Globus pallidus (tissue), 1 donor: ENCODE measurements at places on chromosomes 2 and 18.

DNA sequence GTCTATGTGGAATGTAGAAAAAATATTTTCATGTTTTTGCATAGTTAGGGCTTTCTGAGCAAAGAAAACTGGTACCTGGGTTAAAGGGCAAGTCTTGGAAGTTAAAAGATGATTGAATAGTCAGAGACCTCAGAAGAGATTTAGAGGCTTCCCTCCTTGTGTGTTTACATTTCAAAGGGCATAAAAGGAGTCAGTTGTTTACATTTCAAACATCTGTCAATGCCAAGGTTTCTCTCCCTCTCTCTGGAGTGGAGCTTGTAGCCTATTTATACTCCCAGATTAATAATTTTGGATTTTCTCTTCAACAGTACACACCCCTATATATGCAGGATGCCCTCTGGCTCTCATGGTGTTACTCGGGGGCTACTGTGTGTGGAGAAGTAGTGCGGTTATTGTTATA lies 8.6 kb downstream of the M1AP start:
- DNase-seq, result no peak

DNA sequence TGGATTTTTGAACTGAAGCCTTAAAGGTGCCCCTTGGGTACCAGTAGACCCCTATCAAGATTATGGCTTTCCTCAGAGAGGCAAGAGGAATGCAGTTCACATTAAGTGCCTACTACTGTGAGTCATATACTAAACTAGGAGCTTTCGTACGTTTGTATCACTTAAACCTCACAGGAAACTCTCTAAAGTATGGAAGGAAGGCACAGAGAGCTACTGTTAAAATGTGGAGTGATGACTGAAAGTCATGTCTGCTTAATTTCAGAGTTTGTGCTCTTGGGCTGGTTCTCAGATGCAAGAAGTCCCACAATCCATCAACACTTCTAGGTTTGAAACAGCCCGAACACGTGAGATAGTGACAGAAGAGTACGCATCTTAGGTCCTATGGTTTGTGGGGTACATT lies 4.7 kb downstream of the PLCL1 start:
- no peak for DNase-seq

DNA sequence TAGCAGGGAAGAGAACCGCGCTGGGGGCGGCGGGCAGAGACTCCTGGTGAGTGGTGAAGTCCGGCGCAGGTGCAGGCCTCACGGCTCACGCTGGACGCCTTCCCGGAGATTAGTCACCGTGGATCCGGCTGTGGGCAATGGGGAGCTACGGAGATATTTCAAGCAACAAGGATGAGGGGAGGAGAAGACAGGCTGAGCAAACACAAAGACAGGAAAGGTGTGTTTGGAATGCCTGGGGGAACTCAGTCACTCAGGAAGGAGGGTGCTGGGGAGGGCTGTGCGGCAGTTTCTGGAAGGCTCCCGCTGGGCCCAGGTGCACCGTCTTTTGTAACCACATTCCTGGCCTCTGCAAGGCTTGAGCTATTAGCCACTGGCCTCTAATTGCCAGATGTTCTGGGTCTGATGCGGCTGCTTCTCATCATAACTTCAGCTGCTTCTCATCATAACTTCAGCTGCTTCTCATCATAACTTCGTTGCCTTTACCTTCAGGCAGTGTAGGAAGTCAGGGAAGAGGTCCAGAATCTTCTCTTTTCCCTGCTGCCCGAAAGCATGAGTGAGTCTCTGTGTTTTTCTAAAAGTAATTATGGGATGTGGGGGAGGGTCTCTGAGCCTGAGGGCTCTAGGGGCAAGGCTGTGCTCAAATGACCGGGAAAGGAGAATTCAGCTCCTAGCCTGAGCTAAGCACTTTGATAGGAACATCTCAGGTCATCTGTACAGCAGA lies 118.9 kb downstream of the PXDN start:
- no peak for DNase-seq

DNA sequence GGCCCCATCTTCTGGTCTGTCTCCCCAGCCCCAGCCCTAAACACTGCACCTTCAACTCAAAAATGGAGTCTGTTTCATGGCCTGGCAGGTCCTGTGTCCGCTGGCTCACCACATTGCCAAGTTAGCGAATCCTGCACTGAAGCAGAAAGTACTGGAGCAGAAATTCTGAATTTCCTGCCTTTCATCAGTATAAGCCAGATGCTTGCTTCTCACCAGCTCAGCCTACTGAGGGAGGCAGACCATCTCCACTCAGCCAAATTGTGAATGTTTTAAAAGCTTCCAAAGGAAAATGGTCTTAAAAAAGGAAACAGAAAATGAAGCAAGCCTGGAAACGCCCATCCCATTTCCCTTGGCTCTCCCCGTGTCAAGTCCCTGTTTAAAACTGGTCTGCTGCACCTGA lies 157.8 kb downstream of the C1D start:
- DNase-seq, result no peak

DNA sequence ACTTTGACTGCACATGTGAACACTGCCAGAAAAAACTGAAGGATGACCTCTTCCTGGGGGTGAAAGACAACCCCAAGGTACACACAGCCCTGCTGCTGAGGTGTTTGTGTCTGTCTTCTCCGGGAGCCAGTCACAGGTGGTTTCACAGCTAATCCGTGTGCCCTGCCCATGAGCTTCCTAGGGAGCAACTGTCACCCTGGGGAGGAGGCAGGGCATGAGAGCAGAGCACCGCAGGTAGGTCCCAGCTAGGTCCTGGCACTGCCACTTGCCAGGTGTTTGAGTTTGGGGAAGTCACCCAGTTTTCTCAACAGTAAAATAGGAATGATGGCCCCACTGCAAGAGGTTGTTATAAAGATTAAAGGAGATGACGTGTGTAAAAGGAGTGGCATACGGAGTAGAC lies 29.1 kb downstream of the SMYD1 start:
- DNase-seq, result no peak
